ENCODE measurements at places on chromosomes 5 and 9. TPM values are rescaled to one million over a fixed set of nuclear protein-coding genes. Genes with fewer than 3 reads are reported as not detected.

Gene ROR2
- 1.6 TPM for total RNA-seq

Gene PAXX
- total RNA-seq, result 76.8 TPM

Gene TMEM8B
- 2.0 TPM for total RNA-seq

Gene PCDHB10
- total RNA-seq, result not detected

Gene PTGDS
- total RNA-seq, result 0.66 TPM

Gene PCA3
- not detected for total RNA-seq

Gene SIT1
- not detected for total RNA-seq

Data from A549 treated with GW870086 at 1 μM for 4 hours (cell line).